ENCODE measurements at places on chromosomes 12 and 14.

DNA sequence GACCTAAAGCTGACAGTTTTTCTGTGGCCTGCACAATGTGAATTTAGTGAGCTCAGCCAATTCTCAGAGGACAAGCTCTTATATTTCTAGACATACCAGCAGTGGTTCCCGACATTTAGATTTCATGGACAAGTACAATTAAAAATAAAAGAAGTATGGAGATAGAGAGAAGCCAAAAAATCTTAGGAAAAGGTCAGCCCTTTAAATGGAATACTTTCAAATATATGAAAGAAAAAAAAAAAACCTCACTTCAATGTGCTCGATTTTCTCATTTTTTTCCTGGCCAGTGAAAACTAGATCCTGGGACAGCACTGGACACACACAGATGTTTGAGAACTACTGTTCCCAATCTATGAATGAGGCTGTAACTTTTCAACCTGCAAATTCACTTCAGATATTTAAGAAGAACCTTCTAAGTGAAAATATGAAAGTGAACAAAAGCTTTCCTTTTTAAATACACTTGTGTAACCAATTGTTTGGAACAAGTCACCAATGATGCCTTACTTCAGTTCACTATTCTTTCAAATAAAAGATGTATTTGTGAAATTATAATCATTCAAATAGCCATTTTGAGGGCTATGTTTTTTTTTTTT lies 109.4 kb downstream of the SLC38A1 start:
- DNase-seq, result no peak

GRCh38 chr14:101394374-101394773 lies 166.9 kb upstream of the DIO3 start:
- DNase-seq, result no peak

DNA sequence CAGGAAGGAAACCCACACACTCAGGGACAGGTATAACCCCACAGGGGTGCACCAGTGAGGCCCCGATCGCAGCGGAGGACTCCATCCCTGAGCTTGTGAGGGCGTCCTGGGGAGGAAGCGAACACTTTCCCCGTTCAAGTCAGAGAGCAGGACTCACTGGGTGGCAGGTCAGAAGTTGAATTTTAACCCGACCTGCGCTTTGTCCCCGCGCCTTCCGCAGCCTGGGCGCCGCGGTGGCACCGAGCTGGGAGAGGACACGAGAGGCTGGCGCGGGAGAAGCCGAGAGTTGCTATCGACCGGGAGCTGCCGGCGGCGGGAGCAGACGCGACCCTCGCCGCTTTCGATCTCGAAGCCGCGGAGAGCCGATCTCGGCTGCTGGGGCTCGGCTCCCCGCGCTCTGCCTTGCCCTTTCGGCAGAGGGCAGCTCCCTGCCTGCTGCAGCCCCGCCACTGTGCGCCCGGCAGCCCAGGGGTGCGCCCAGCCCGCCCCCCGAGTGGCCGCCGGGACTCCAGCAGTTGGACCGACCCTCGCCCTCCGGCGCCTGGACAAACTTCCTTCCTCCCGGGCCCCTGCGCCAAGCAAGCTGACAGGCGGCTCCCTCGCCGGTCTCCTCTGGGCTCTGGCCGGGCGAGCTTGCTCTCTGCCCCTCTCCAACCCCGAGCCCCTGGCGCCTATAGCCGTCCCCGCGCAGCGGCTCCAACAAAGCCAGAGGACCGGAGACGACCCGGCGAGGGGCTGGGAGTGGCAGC lies 918 bp downstream of the LIN7A start:
- DNase-seq, result no peak

- DNase-seq, result no peak
Measured at GRCh38 chr12:94434171-94434570, 25.5 kb downstream of the CEP83 start.

GRCh38 chr14:86772075-86772474 lies 1220.9 kb downstream of the GALC start:
- no peak for DNase-seq

- DNase-seq, result no peak
Measured at GRCh38 chr14:101619484-101619883, 58.2 kb downstream of the DIO3 start.

GRCh38 chr12:117073611-117074010 lies 25.6 kb downstream of the TESC start:
- DNase-seq, result no peak

DNA sequence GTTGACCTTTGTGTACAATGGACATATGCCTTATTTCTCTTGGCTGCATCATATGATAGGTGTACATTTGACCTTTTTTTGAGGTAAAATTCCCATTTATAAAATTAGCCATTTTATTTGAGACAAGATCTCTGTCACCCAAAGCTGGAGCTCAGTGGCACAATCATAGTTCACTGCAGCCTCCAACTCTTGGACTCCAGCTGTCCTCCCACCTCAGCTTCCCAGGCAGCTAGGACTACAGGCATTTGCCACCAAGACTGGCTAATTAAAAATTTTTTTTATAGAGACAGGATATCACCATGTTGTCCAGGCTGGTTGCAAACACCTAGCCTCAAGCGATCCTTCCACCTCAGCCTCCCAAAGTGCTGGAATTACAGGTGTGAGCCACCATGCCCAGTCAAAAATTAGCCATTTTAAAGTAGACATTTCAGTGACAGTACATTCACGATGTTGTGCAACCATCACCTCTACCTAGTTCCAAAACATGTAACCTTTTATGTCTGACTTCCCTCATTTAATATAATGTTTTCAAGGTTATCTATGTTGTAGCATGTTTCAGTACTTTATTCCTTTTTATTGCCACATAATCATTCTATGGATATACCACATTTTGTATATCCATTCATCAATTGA lies 5.4 kb downstream of the G2E3 start:
- no peak for DNase-seq

Data from NCI-H1436 treated with DMSO at 0.1 percent for 48 hours (cell line).